DMS 273 treated with DMSO at 0.1 percent for 48 hours (cell line): ENCODE measurements at places on chromosomes 6 and 20.

GRCh38 chr20:19129976-19130612 lies 82.3 kb upstream of the SLC24A3 start:
- peak; percentile 37 for DNase-seq

GRCh38 chr6:1838604-1839213 lies 229.0 kb downstream of the FOXC1 start:
- DNase-seq = no peak

- DNase-seq = peak; percentile 86
These were observed 34.0 kb downstream of the NUDT3 start for GRCh38 chr6:34358389-34358905.

- no peak for DNase-seq
These were observed 32.1 kb downstream of the LRFN2 start for GRCh38 chr6:40555092-40555491.
